ENCODE measurements at places on chromosomes 1 and 21.

DNA sequence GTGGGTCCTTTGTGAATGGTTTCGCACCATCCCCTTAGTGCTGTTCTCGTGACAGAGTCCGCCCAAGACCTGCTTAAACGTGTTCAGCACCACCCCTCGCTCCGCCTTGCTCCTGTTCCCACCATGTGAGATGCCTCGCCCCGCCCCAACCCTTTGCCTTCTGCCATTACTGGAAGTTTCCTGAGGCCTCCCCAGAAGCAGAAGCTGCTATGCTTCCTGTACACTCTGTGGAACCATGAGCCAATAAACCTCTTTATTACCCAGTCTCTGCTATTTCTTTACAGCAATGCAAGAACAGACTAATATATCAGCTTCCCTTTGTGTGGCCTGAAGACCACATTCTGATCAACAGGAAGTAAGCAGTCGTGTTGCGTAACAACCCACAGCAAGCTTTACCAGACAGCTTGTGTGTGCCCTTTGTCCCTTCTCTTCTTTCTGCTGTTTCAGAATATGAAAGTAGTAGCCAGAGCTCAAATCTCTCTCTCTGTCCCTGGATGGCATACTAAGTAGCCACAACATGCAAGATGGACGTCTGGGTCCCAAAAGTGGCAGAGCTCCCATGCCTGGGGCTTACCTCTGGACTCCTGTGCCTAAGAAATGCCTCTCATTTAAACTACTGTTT is 14.1 kb downstream of the HENMT1 start:
- peak; percentile 46 for DNase-seq

GRCh38 chr1:154808909-154809262 is 61.2 kb downstream of the KCNN3 start:
- DNase-seq = no peak

GRCh38 chr1:87478231-87478630 is 149.6 kb downstream of the LMO4 start:
- no peak for DNase-seq

DNA sequence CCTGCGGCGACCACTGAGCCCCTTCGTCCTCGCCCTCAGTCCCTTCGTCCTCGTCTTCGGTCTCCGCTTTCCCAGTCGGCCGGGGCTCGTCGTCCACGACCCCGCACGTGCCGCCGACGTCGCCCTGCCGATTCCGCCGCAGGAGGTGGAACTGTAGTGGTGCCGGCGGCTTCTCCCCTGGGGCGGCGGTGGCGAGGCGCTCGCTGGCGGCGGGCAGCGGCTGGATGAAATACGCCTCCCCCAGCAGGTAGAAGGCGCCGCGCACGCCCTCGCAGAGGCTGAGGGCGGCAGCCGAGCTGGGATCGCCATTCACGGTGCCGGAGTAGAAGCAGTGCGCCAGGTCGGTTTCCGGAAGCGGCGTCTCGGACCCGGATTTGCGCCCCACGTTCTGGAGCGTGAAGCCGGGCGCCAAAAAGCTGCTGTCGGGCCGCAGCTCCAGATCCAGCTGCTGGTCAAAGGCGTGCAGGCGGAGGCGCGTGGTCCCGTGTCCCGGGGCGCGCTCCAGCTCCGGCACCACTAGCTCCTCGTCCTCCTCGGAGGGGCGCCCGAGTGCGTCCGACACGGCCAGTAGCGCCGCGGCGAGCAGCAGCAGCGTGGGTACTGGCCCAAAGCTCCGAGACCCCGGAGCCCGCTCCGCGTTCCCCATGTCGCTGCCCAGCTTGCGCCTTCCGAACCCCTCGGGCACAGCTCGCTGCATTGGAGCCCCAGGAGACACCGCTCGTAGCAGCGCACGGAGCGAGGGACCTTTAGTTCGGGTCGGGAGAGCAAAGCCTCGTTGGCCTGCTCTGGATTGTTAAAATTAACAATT is 747 bp downstream of the ADAMTS1 start:
- no peak for DNase-seq

DNA sequence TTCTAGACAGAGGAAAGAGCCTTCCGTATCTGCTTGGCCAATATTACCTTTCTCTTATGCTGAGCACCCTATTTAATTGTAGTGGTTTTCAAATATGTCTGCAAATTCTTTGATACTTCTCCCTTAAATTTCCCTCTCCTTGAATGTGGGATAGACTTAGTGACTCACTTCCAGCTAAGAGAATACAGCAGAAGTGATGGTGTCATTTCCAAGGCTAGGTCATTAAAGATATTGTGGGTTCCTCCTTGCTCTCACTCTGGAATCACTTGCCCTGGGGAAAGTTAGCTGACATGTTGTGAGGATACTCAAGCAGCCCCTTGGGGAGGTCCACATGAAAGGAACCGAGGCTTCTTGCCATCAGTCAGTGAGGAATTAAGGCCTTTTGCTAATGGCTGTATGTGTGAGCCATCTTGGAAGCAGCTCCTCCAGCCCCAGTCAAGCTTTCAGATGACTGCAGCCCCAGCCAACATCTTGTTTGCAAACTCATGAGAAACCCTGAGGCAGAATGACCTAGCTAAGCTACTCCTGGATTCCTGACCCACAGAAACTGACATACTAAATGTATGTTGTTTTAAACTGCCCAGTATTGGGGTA is 8.1 kb upstream of the CITED4 start:
- DNase-seq = no peak

GRCh38 chr1:176837708-176838107 is 326.8 kb downstream of the ASTN1 start:
- no peak for DNase-seq

DNA sequence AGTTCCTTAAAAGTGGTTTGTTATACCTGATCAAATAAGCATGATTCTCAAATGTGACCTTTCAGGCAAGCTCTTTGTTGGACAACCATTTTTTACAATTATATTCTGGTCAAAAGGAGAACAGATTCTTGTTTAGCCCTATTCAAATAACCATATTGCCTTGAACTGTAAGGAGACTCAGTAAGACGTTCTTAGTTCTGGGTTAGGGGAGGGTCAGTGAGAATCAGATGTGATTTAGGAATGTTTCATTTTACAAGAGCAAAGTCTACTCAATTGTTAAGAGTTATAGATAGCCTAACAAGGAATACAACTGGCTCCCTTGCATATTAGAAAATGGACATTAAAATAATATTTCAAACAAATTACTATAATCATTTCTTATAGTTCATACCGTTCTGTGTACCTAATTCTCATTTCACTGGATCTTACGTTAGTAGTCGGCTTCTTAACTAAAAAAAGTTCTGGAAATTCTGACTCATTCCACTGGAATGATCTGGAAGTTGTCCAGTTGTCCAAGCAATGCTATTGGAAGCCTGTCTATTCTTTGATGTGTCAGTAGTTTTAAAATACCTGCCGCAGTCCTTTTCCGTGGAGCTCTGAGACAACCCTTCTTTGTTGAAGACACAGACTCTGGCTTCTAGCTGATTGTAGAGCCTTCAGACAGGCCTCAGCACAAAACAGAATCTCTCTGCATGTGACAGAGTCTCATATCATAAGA is 88.8 kb downstream of the MAST2 start:
- peak; percentile 44 for DNase-seq

GRCh38 chr1:60425528-60425927 is 352.0 kb upstream of the C1orf87 start:
- DNase-seq = no peak

DNA sequence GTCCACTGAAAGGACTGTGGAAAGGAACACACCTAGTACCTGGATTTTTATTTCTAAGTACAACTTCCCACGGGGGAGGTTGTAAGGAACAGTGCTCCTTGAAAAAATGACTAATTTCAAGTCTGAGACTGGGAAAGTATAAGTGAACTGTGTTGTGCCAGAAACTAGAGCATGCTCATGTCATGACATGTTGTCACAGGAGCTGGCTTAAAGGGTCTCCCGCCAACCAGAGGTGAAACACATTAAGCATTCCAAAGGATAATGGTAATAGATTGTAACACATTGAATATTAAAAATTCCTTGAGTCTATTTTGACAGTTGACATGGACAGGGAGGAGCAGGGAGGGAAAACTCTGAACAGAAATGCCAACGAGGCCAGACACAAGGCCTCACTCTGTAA is 6.3 kb downstream of the ATP2B4 start:
- DNase-seq = no peak

DNA sequence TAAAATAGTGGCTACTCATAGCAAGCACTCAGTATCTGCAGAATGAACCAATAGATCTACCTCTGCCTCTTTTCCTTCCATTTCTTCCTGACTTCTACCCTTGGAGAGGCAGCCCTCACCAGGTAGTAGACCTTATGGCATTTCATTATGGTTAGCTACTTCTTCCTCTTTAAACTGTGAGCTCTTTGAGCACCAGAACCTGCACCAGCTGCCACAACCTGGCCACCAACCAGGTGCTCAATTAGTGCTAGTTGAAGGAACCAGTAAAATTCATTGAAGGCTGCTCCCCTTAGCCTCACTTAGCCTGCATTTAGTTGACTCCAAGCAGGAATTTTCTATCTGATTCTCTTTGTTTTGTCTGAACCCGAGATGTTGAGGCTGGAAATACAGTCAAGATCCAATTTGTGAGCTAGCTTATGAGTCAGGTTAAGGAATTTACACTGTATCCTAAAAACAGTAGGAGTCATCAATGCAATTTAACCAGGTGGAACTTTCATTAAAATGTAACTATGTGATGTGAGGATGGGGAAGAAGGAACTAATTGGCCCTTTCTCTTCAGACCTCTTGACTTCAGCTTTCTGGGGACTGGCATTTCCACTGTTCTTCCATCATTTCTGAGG is 81.5 kb upstream of the UBE2U start:
- no peak for DNase-seq

- no peak for DNase-seq
Measured at GRCh38 chr1:28175955-28176485, 470 bp downstream of the PTAFR start.

GRCh38 chr1:7827126-7827955 is 25.5 kb downstream of the UTS2 start:
- DNase-seq = no peak

DNA sequence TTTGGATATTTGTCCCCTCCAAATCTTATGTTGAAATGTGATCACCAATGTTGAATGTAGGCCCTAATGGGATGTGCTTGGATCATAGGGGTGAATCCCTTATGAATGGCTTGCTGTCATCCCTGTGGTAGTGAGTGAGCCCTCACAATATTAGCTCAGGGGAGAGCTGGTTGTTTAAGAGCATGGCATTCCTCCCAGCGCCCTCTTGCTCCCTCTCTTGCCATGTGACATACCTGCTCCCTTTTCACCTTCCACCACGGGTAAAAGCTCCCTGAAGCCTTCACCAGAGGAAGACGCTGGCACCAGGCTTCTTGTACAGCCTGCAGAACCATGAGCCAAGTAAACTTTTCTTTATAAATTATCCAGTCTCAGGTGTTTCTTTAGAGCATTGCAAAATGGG is 305.6 kb downstream of the KCTD3 start:
- DNase-seq = no peak

DNA sequence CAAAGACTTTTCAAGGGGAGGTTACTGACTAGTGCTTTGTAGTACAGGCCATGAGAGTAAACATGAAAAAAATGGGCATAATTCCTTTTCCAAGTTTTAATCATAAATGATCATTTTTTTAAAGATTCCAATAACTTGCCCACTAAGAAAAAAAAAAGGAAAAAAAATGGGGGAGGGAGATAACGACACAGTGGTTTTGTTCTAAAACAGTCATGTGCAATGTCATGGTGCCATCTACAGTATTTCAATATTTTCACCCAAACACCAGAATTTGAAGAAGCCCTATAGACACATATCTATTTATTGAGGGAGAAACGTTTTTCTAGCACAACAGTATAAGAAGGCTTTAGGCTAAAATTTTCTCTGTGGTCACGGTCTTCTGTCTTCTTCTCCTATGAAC is 250.2 kb downstream of the LTN1 start:
- DNase-seq = peak; percentile 38

GRCh38 chr1:244757091-244757939 is 78.1 kb upstream of the COX20 start:
- peak; percentile 39 for DNase-seq

- DNase-seq = no peak
Measured at GRCh38 chr1:46476673-46477072, 13.0 kb upstream of the DMBX1 start.

- peak; percentile 39 for DNase-seq
Measured at GRCh38 chr1:97190326-97190725, 468.7 kb downstream of the PTBP2 start.

GRCh38 chr1:219359126-219359525 is 185.4 kb downstream of the LYPLAL1 start:
- no peak for DNase-seq

DNA sequence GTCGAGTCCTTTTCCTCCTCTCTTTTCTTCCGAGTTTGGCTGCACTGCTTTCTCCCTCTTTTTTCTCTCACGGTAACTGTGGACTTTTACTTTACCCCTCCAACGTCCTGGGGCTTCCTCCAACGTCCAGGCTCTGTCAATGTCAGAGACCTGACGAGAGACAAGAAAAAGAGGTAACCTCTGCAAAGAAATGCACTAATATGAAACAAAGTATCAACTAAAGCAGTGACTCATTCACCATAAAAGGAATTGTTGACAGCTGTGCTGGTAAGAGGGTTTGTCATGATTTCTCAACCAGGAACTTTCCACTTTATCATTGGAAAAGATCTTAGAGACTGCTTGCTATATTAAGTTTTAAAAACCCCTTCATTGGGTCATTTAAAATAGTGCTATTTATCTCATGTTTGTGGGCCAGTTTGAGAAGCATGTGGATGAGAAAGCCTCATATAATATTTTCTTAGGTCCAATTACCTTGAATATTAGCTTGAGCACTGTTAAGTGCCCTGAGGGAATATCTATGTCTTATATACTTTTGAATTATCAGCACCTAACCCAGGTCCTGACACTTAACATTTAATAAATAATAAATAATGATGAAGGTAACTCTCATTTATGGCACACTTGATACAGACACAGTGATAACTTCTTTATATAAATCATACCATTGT is at the start of gene GBP2:
TSS of gene GBP2 (minus strand) at position 202 of the 668 bp plus-strand sequence. CDS start 4,148 bp downstream, outside the sequence.
- peak; percentile 42 for DNase-seq

DNA sequence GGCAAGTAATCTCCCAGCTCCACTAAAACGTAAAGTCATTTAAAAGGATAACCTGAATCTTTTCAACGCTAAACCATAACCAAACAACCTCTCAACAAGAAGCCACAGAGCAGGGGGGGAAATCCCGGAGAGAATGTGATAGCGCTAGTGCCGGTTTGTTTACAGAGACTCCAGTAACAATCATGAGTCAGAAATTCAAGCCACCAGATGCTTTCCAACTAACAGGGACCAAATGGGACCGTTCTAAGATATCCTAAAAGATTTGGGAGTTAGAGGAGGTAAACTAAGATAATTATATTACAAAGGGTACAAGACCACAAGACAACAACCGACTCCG is 825 bp downstream of the DCAF8 start:
- DNase-seq = peak; percentile 59

- DNase-seq = no peak
Measured at GRCh38 chr1:203473781-203474305, 1.8 kb upstream of the PRELP start.

DNA sequence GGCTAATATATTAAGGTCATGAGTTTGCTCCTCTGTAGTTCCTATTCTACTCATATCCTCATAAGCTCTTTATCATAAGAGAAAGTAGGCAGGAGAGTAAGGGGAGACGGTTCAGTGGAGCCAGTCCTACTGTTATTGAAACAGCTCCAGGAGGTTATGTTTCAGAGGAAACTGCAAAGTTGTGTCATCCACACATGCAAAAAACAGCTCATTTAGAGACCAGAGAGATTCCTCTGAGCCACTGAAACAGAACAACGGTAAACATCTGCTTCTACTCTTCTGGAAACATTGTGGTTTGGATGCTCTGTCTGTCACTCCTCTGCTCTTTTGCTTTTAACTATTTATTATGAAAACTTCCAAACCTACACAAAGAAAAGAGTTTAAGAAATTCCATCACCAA is 66.3 kb upstream of the PPP2R5A start:
- DNase-seq = peak; percentile 73

GRCh38 chr1:201877877-201878401 is 10.8 kb upstream of the SHISA4 start:
- DNase-seq = no peak

Measured in GM04503 (cell line).